Vagina (tissue), 2 donors: ENCODE measurements at places on chromosomes 12 and 14.

DNA sequence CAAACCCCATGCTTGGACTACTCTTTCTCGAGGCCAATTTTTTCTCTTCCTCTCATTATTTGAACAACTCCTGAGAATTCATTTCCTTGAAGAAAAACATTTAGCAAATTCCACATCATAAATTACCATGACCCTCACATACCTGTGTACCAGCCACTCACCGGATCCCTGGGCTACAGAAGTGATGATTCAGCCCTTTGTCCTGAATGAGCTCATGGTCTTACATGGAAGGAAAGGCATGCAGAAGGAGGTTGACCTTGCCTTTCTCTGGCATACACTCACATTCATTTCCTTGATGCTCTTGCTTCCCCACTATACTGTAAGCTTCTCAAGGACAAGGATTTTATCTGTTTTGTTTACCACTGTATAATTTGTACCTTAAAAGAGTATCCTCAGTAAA is 191.5 kb downstream of the SLC5A8 start:
- no peak for DNase-seq
- no peak overlapping the region for H3K4me3 ChIP-seq
- H3K4me1 ChIP-seq, result peaks cover 5% of the 10 kb centered on the region
- H3K27ac ChIP-seq, result no peak overlapping the region

DNA sequence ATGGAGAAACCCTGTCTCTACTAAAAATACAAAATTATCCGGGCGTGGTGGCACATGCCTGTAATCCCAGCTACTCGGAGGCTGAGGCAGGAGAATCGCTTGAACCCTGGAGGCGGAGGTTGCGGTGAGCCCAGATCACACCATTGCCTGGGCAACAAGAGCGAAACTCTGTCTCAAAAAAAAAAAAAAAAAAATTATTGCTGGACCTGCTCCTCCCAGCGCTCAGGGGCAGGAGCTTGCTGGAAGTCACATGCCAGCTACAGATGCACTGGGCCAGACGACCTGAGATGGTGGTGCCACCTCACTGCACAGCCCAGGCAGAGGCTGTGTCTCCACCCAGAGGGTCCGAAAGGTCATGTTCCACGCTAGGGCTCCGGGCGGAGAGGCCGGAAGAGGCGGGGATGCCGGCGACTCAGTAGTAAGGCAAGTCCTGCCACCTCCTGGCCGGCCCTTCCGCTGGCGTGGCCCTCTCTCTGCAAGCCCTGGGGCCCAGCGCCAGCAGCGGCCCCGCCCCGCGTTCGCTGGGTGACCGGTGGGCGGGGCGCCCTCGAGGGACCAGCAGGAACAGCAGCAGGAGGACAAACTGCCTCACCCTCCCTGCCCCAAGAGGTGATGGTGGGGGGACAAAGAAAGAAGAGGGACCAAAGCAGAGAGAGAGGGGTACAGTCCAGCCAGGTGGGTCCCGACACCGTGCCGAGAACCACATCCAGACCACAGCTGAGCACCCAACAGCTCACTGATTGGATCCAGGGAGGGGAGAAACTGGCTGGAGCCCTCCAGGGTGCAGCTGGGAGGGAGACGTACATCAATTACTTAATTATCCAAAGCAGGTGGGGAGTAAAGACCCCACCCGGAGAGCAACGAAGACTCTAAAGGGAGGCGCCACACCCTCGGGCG is 3.6 kb upstream of the RHOF start:
- H3K27ac ChIP-seq, result peak overlapping the region; percentile 100
- H3K4me3 ChIP-seq, result peak overlapping the region; percentile 58
- H3K4me1 ChIP-seq, result peaks cover 76% of the 10 kb centered on the region
- DNase-seq, result peak; percentile 96
- H3K27me3 ChIP-seq, result no peaks in the 10 kb centered on the region

GRCh38 chr12:92927055-92927435 is 2.0 kb downstream of the EEA1 start:
- DNase-seq, result no peak
- peak overlapping the region; percentile 82 for H3K4me3 ChIP-seq
- no peaks in the 10 kb centered on the region for H3K27me3 ChIP-seq

GRCh38 chr12:80230068-80230467 is 130.7 kb downstream of the OTOGL start:
- H3K27me3 ChIP-seq, result no peaks in the 10 kb centered on the region
- no peak for DNase-seq
- H3K4me3 ChIP-seq, result no peak overlapping the region
- H3K36me3 ChIP-seq, result no peaks in the 10 kb centered on the region

- no peaks in the 10 kb centered on the region for H3K36me3 ChIP-seq
- no peak overlapping the region for H3K27ac ChIP-seq
- no peak for DNase-seq
- no peaks in the 10 kb centered on the region for H3K27me3 ChIP-seq
- H3K4me1 ChIP-seq, result no peaks in the 10 kb centered on the region
- H3K4me3 ChIP-seq, result no peak overlapping the region
Measured at GRCh38 chr12:8446642-8447547, 8.9 kb upstream of the CLEC6A start.

DNA sequence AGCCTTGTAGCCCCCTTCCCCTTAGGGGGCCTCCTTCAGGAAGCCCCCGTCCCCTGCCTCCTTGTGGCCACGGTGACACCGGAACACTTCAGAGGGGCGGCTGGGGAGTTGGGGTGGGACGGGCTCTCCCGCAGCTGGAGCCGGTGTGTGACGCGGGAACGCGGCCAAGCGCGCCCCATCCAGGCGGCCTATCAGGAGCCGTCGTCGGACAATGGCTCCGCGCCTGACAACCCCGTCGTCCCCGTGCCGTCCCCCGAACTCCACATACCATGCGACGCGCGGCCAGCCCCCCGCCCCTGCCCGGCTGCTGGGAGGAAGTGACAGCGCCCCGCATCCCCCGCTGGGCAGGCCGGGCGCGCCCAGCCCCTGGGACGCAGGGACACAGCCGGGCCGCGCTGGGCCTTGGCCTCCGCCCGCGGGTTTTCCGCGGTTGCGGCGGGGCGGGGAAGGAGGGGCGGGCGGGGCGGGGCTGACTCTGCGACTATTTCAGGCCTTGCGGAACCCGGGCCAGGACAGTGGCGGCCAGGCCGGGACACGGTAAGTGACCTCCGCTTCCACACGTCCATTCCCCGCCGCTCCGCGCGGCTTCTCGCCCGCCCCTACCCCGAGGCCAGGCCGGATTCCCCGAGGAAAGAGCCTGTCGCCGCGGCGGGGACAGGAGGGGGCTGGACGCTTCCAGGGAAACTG is at the start of gene TNFAIP2:
Gene TNFAIP2 (plus strand): TSS at position 515 of the 687 bp plus-strand sequence. CDS start 2,997 bp downstream, outside the sequence.
- H3K27me3 ChIP-seq, result no peaks in the 10 kb centered on the region
- peak within 1 kb of the TSS; percentile 93 for H3K27ac ChIP-seq
- H3K4me3 ChIP-seq, result peak within 1 kb of the TSS; percentile 59

DNA sequence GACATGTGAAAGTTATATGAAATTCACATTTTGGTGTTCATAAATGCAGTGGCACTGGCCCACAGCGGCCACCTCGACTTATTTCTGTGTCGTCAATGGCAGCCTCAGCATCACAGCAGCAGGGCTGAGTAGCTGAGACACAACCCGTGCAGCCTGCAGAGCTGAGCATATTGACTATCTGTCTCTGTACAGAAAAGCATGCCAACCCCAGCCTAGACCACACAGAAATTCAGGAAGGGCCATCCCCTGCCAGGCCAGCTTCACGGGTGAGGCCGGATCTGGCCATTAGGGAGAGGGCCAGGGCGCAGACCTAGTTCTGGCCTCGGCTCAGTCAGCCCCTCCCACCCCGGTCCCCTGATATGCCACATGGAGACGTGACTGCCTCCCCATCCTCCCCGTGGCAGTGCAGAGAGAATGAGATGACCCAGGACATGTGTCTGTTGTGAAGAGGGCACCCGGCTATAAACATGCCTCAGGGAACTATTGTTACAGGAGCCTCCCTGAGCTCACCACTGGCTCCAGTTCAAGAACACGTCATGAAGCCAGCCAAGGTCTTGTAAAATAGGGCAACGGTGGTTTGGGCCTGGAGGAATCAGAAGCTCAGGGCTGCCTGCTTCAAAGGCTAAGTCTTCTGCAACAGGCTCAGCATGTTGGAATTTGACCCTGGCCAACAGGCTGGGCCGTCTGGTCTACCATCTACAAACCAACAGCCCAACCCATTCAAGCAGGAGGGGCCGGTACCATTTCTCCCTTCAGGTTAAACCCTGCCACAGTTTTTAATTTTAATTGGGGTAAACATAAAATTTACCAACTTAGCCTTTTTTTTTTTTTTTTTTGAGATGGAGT is 25.5 kb downstream of the SCARB1 start:
- no peak overlapping the region for H3K4me3 ChIP-seq
- no peaks in the 10 kb centered on the region for H3K36me3 ChIP-seq
- DNase-seq, result no peak
- peak overlapping the region; percentile 74 for H3K27ac ChIP-seq
- peaks cover 35% of the 10 kb centered on the region for H3K4me1 ChIP-seq

DNA sequence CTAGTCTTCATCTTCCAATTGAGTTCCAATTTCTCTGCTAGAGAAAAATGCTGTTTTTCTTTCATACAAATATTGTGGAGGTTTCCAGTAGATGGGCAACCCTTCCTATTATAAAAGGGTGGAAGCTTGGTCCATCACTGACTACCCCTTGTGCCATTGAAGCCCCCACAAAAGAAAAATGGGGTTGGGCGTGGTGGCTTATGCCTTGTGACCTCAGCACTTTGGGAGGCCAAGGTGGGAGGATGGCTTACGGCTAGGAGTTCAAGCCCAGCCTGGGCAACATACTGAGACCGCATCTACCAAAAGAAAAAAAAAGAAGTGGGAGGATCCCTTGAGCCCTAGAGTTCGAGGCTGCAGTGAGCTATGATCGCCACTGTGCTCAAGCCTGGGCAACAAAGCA is 22.8 kb downstream of the NCKAP5L start:
- no peak overlapping the region for H3K4me3 ChIP-seq
- peaks cover 20% of the 10 kb centered on the region for H3K4me1 ChIP-seq
- H3K27me3 ChIP-seq, result no peaks in the 10 kb centered on the region
- no peak for DNase-seq

GRCh38 chr14:65373016-65373670 is 39.4 kb upstream of the FUT8 start:
- no peak for DNase-seq
- H3K4me1 ChIP-seq, result peaks cover 13% of the 10 kb centered on the region
- no peaks in the 10 kb centered on the region for H3K27me3 ChIP-seq

DNA sequence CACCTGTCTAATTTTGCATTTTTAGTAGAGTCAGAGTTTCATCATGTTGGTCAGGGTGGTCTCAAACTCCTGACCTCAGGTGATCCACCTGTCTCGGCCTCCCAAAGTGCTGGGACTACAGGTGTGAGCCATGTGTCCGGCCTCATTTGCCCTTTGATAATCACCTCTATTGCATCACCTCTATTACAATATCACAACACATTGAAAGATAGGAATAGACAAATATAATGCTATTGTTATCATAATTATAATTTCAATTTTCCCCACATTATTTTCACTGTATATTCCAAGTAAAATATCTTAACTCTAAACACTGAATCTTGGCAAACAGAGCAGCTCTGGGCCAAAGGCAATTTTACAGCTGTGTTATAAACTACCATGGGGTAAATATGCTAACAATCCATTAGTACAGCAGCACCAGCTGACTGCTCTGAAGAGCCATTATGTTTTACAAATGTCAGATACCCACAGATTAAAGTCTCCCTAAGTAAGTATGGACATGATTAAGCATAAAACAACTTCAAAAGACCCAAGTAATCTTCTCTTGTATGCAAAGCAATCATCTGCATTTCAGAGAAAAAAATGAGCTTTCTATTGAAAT is 173.2 kb downstream of the MED13L start:
- H3K27ac ChIP-seq, result no peak overlapping the region
- no peaks in the 10 kb centered on the region for H3K27me3 ChIP-seq
- H3K4me1 ChIP-seq, result peaks cover 5% of the 10 kb centered on the region
- no peaks in the 10 kb centered on the region for H3K36me3 ChIP-seq
- no peak overlapping the region for H3K4me3 ChIP-seq

- no peaks in the 10 kb centered on the region for H3K4me1 ChIP-seq
- H3K27ac ChIP-seq, result no peak overlapping the region
- H3K4me3 ChIP-seq, result no peak overlapping the region
- H3K27me3 ChIP-seq, result no peaks in the 10 kb centered on the region
- no peak for DNase-seq
- H3K36me3 ChIP-seq, result no peaks in the 10 kb centered on the region
Measured at GRCh38 chr12:93913845-93914244, 234.5 kb upstream of the PLXNC1 start.

DNA sequence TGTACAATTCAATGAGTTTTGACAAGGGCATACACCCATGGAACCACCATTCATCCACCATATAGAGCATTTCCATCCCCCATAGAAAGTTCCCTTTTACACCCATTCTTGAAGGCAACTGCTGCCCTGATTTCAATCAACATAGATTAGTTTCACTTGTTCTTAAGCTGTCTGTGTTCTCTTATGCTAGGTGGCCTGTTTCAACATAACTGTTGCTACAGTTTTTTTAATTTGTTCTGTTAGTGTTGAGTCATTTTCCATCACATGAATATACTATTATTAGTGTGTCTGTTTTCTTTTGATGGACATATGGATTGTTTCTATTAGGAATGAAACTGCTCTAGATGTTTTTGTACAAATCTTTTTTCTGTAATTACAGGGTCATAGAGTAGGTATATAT is 123.4 kb downstream of the PTPRQ start:
- H3K4me3 ChIP-seq, result no peak overlapping the region
- H3K36me3 ChIP-seq, result no peaks in the 10 kb centered on the region
- no peaks in the 10 kb centered on the region for H3K27me3 ChIP-seq
- no peak overlapping the region for H3K27ac ChIP-seq
- no peak for DNase-seq

DNA sequence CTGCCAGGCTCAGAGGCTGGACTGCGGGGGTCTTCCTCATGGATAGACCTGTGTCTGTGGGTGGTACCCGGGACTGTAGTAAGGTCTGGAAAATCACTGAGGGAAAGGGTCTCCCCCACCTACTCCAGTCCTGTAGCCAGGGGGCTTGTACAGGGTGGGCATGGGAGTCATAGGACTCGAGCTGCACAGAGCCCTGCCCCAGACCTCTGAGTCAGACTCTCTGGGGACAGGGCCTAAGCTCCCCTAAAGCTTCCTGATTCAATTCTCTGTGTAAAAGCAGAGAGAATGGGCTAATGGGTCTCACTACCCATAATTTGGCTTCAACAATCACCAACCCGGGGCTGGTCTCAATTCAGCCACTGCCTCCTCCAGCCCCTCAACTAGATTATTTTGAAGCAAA is 27.0 kb downstream of the LRTM2 start:
- H3K4me1 ChIP-seq, result no peaks in the 10 kb centered on the region
- no peak overlapping the region for H3K4me3 ChIP-seq
- no peak for DNase-seq
- no peaks in the 10 kb centered on the region for H3K27me3 ChIP-seq
- H3K36me3 ChIP-seq, result no peaks in the 10 kb centered on the region
- H3K27ac ChIP-seq, result no peak overlapping the region

DNA sequence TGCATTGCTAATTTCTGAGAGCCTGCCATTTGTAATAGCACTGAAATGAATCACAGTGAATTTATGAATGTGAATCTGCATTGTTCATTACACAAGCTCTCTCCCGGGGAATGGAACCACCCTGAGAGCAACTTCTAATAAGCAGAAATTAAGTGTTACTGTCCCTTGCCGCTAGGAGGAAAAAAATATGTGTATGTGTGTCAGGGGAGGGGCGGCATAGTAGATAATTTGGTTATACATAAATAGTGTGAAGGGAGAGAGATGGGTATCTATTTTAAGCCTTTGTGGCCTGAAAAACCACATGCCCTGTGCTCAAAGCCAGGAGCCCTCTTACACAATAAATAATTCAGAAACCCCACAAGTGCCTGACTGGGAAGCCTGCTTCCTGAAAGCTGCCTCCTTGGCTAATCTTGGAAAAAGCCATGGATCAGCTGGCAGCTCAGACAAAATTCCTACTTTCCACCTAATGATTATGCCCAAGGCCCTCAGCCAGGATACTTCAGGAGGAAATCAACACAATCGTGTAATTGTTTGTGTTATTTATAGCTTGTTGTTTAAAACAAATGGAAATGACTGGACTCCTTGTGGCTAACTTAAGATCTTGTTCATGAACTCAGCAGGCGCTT is 366.2 kb upstream of the KITLG start:
- H3K27ac ChIP-seq, result no peak overlapping the region
- H3K36me3 ChIP-seq, result no peaks in the 10 kb centered on the region
- H3K4me1 ChIP-seq, result peaks cover 7% of the 10 kb centered on the region
- DNase-seq, result no peak
- H3K4me3 ChIP-seq, result no peak overlapping the region
- no peaks in the 10 kb centered on the region for H3K27me3 ChIP-seq
